ENCODE measurements at places on chromosomes 2 and 18. TPM values are rescaled to one million over a fixed set of nuclear protein-coding genes. Genes with fewer than 3 reads are reported as not detected.
A peak's percentile ranks its signal among the peaks of the same experiment; 100 is the strongest.

- H3K4me1 ChIP-seq = no peaks in the 10 kb centered on the region
- H3K36me3 ChIP-seq = no peaks in the 10 kb centered on the region
- H3K4me3 ChIP-seq = no peak overlapping the region
- H3K27me3 ChIP-seq = no peaks in the 10 kb centered on the region
- H3K27ac ChIP-seq = no peak overlapping the region
- DNase-seq = no peak
Observed at GRCh38 chr2:240239325-240239724, 98.9 kb upstream of the OTOS start.

DNA sequence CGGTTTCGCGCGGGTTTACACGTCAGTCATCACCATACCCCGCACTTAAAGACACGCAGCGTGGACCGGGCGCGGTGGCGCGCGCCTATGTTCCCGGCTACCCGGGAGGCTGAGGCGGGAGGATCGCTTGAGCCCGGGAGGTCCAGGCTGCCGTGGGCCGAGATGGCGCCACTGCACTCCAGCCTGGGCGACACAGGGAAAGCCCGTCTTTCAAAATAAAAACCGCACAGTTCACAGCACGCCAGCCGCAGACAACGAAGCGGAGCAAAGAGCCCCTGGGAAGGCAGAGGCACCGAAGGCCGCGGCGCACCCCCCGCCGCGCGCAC, 328 bp downstream of the DTYMK start:
- no peaks in the 10 kb centered on the region for H3K27me3 ChIP-seq
- no peak overlapping the region for H3K27ac ChIP-seq
- peak overlapping the region; percentile 19 for H3K4me3 ChIP-seq
- H3K36me3 ChIP-seq = no peaks in the 10 kb centered on the region
- no peaks in the 10 kb centered on the region for H3K4me1 ChIP-seq
- DNase-seq = no peak

DNA sequence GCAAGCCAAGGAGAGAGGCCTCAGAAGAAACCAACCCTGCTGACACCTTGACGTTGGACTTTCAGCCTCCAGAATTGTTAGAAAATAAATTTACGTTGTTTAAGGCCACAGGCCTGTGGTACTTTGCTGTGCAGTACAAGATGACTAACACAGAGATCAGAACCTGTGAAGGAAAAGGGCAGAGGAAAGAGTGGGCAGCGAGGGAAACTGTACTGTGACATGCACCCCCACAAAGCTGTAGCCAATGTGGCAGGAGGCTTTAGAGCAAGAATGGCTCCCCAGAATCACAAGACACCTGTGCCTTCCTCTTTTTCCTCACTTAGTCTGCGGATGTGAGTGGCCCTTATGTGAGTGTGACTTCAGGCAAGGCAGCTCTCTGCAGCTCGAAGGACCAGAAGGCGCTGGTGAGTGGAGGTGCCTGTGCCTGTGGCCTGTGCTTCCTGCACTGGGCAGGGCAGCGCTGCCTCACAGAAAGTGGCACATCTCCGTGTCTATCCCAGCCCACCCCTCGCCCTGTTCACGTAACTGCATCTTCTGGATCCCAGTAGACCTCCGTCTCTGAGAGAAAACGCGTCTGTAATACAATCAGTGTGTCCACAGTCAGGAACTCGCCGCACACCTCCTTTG, 89.5 kb downstream of the MRPS9 start:
- no peaks in the 10 kb centered on the region for H3K4me1 ChIP-seq
- H3K36me3 ChIP-seq = no peaks in the 10 kb centered on the region
- no peak overlapping the region for H3K4me3 ChIP-seq
- no peak overlapping the region for H3K27ac ChIP-seq
- H3K27me3 ChIP-seq = no peaks in the 10 kb centered on the region

HOXD13 gene
- not detected for total RNA-seq

CCL20 gene
- total RNA-seq = 0.45 TPM

DNA sequence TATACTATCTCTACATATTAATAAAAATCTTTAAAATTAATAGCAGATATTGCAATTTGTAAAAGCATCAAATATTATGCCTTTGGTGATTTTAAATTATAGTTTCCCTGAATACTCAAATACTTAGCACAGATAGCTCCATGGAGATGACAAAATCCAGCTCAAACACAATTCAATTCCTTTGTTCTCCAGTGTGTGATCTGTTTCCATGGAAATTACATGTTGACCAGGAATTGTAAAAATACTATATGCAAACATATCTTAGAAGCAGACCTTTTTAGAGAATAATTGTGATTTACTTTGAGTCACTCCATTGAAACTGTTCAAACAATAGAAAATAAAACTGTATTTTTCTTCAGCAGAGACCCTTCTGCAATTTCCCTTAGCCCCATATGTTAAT, 68.3 kb downstream of the FAM161A start:
- peaks cover 3% of the 10 kb centered on the region for H3K27me3 ChIP-seq
- DNase-seq = no peak
- no peaks in the 10 kb centered on the region for H3K36me3 ChIP-seq
- H3K4me3 ChIP-seq = no peak overlapping the region
- H3K27ac ChIP-seq = no peak overlapping the region
- no peaks in the 10 kb centered on the region for H3K4me1 ChIP-seq

DNA sequence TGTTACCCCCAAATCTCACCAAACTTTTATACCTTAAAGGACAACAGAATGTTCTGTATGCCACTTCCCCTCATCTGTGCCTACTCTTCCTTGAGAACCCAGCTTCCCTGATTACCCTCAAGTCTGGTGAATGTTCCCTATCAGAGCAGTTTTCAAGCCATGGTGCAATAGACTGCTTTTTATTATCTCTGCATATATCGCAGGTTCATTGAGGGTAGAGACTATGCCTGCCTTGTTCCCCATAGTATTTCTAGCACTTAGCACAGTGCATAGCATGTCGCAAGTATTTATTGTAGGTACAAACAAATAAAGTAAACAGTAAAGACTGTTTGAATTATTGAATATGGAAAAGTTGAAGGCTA, 146.6 kb downstream of the HAUS1 start:
- no peak overlapping the region for H3K4me3 ChIP-seq
- no peaks in the 10 kb centered on the region for H3K27me3 ChIP-seq
- H3K4me1 ChIP-seq = peaks cover 10% of the 10 kb centered on the region
- no peak for DNase-seq
- no peak overlapping the region for H3K27ac ChIP-seq
- H3K36me3 ChIP-seq = no peaks in the 10 kb centered on the region

- H3K27me3 ChIP-seq = no peaks in the 10 kb centered on the region
- no peak overlapping the region for H3K27ac ChIP-seq
- H3K4me1 ChIP-seq = no peaks in the 10 kb centered on the region
- no peak for DNase-seq
- no peak overlapping the region for H3K4me3 ChIP-seq
Observed at GRCh38 chr2:154495455-154495868, 203.0 kb upstream of the KCNJ3 start.

SCG2 gene
- 6.0 TPM for total RNA-seq

- no peaks in the 10 kb centered on the region for H3K4me1 ChIP-seq
- no peaks in the 10 kb centered on the region for H3K27me3 ChIP-seq
- no peak overlapping the region for H3K27ac ChIP-seq
- no peak overlapping the region for H3K4me3 ChIP-seq
Observed at GRCh38 chr2:161999321-161999720, 74.7 kb downstream of the DPP4 start.

- no peaks in the 10 kb centered on the region for H3K4me1 ChIP-seq
- no peak overlapping the region for H3K27ac ChIP-seq
- H3K36me3 ChIP-seq = no peaks in the 10 kb centered on the region
Observed at GRCh38 chr18:54767098-54767497, 61.2 kb upstream of the RAB27B start.

DNA sequence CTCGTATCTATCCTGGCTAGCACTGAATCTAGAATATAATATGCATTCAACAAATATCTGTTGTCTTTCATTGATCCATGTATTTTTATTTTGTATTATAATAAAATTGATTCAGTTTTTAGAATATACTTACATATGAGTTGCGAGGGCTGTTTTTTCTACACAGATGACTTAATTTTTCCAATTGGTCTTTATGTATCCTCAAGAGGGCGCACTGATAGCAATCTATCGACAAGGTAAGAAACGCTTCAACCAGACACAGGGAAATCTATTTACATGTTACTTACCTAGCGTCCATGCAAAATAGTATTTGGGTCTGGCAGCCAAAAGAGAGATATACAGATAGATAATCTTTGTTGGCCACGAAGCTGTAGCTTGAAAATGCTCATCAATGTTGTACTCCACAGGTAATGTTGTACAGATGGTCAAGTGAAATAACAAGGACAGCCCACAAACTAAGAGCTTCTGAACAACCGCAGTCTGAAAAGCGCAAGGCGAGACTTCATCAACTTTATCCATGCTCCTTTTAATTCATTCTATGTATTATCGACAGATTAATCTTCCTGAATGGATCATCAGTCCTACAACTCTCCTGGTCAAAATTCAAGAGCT, 35.5 kb upstream of the KIDINS220 start:
- H3K4me3 ChIP-seq = no peak overlapping the region
- H3K27me3 ChIP-seq = no peaks in the 10 kb centered on the region
- H3K4me1 ChIP-seq = no peaks in the 10 kb centered on the region
- H3K36me3 ChIP-seq = peaks cover 1% of the 10 kb centered on the region
- no peak overlapping the region for H3K27ac ChIP-seq

- no peak for DNase-seq
- H3K27me3 ChIP-seq = no peaks in the 10 kb centered on the region
- H3K4me1 ChIP-seq = no peaks in the 10 kb centered on the region
Observed at GRCh38 chr18:58135183-58135641, 91.2 kb downstream of the NEDD4L start.

BMP10 gene
- not detected for total RNA-seq

NEB gene
- 1.6 TPM for total RNA-seq

ACMSD gene
- not detected for total RNA-seq

DNA sequence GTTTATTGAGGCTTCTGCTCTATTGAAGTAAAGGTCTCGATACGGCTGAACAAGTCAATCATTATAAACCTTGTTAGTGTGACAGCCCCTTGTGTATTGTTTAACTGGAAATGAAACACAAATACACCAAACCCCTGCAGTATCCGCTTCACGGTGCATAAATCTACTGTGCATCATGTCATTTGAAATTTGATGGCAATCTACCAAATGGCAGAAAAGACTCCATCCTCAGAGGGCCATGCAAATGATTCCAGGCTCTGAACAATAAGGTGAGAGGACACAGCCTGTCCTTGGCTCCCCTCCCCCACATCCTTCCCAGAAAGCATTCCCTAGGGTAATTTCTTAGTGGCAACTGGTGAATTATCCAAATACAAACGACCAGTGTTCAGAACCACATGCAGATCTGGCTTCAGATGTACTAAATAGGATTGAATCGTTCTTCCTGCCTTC, 80.6 kb downstream of the ADCYAP1 start:
- H3K27me3 ChIP-seq = no peaks in the 10 kb centered on the region
- no peaks in the 10 kb centered on the region for H3K36me3 ChIP-seq
- DNase-seq = no peak
- no peak overlapping the region for H3K4me3 ChIP-seq

DNA sequence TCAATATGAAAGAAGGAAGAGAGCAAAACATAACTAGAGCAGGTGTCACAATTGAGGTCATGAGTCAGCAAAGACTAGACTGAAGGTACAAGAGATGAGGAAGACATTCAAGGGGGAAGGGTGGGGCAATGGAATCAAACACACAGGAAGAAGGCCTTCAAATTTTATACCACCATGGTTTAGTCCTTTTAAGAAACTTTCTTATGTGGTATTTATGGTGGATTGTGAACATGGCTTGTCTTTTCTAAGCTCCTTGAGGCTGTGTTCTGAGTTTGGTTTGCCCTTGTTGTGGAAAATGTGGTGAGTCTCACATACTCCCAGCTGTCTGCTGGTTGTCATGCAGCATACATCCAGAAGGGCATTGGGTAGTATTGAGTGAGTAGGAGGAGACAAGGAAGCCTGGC, 62.1 kb downstream of the NABP1 start:
- H3K27ac ChIP-seq = no peak overlapping the region
- no peak overlapping the region for H3K4me3 ChIP-seq
- DNase-seq = no peak
- H3K36me3 ChIP-seq = no peaks in the 10 kb centered on the region

- no peaks in the 10 kb centered on the region for H3K27me3 ChIP-seq
- H3K27ac ChIP-seq = no peak overlapping the region
- H3K36me3 ChIP-seq = no peaks in the 10 kb centered on the region
- H3K4me1 ChIP-seq = no peaks in the 10 kb centered on the region
- DNase-seq = no peak
Observed at GRCh38 chr2:177147093-177147694, 65.4 kb upstream of the HNRNPA3 start.

FARSB gene
- total RNA-seq = 12.6 TPM

DNA sequence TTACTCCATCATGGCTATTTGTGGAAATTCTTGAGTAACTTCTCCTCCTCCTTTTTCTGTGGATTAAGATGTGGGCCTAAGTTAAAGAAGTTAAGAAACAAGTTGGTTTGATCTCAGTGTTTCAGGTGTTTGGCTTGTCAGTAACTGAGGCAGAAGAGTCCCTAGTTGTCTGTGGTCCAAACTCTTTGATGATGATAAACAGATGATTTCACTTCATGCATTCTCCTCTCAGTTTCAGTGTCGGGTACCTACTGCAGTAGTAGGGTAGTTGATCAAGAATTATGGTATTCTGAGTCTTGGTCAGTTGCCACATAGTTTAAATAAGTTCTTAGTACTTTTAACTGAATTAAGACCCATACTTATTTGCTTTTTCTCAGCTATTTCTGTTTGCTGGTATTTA, 85.6 kb downstream of the NCOA1 start:
- peaks cover 2% of the 10 kb centered on the region for H3K4me1 ChIP-seq
- no peaks in the 10 kb centered on the region for H3K36me3 ChIP-seq
- DNase-seq = no peak
- no peak overlapping the region for H3K27ac ChIP-seq

DNA sequence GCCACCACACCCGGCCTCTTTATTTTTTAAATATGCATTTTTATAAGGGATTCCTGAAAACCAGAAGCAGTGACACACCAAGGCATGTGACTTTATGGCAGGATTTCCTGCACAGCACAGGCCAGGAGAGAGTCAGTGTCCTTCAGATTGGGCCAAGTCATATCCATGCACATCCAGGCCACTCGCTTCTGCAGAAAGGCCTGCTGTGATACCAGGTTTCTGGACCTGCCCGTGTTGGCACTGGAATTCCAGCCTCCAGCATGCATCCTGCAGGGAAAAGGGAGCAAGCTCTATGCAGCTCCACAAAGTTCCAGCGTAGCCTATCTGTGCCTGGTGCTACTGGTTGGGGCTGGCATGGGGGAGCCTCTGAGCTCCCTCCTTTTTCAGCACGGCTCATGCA, 36.8 kb downstream of the MEX3C start:
- no peaks in the 10 kb centered on the region for H3K27me3 ChIP-seq
- DNase-seq = no peak
- no peaks in the 10 kb centered on the region for H3K4me1 ChIP-seq
- H3K27ac ChIP-seq = no peak overlapping the region
- no peak overlapping the region for H3K4me3 ChIP-seq

DNA sequence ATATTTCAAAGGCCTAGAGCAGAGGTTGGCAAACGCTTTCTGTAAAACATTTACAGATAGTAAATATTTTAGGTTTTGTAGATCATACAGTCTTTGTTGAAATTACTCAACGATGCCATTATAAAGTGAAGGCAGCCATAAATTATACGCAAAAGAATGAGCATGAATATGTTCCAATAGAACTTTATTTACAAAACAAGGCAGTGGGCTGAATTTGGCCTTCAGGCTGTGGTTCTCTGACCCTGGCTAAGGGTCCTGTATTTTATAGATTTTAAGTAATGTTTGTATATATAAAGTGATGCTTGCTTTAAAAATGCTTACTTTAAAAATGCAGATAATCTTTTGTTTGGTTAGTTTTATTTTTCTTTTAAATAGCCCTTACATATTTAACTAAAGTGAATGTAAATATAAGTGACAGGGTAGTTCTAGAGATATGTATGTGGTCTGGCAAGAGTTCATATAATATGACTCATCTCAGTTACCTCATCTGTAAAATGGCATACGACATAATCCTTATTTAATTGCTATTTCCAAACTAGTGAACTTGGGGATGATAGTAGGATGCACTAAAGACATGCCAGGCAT, 51.7 kb upstream of the ATP5MC3 start:
- no peaks in the 10 kb centered on the region for H3K27me3 ChIP-seq

Data from aorta (tissue), 5 donors.